ENCODE measurements at places on chromosomes 4 and X.
A peak's percentile ranks its signal among the peaks of the same experiment; 100 is the strongest.

DNA sequence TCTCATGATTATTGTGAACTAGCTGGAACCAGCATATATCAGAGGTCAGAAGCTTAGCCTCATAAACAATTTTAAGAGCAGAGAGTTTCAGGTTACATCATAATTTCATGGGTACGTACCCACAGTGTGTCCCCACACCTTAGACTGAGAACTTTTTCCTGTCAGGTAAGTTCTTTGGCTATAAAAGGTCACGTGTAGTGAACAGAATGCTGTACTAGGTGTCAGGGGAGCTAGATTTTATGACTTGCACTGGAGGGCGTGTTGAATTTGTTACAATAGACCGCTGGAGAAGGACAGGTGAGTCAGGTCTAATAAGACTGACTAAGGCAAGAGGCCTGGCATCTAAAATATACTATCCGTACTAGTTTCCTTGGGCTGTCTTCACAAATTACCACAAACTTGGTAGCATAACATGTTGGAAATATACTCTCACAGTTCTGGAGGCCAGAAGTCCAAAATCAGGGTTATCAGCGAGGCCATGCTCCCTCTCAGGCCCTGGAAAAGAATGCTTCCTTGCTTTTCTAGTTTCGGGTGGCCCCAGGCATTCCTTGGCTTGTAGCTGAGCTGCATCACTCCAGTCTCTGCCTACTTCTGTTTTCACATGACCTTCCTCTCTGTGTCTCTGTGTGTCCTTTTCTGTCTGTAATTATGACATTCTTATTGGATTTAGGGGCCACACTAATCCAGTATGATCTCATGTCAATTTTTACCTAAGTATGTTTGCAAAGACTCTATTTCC, 512.0 kb upstream of the NR3C2 start:
- no peak for DNase-seq

GRCh38 chr4:3112201-3112600, 37.7 kb downstream of the HTT start:
- DNase-seq, result no peak

- DNase-seq, result no peak
These were observed 302.3 kb downstream of the DCHS2 start for GRCh38 chr4:154189346-154189745.

DNA sequence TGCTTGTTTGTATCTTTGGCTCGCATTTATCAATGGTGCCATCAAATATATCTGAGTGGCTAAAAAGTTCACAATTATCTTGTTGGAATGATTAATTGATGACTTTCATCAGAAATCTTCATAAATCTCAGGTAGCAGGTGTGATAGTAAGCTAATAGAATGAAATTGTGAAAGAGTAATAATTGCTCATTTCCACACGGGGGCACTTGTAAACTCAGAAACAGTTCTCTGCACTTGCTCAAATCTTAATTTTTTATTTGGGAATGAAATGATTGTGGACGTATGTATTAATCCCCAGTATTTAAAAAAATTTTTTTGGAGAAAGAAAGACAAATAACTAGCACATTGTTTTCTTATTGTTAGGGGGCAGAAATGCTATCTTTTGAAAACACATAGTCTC, 132.8 kb downstream of the DTHD1 start:
- DNase-seq, result no peak

- no peak for DNase-seq
These were observed 37.7 kb downstream of the NOP14 start for GRCh38 chr4:2925496-2925895.

GRCh38 chr4:24488399-24489164, 95.8 kb downstream of the DHX15 start:
- no peak for DNase-seq

GRCh38 chr4:152777488-152777887, 2.0 kb downstream of the TIGD4 start:
- no peak for DNase-seq

- DNase-seq, result no peak
These were observed 155.8 kb upstream of the DGKK start for GRCh38 chrX:50626432-50626831.

GRCh38 chr4:65007841-65008439, 598.7 kb upstream of the TECRL start:
- no peak for DNase-seq

DNA sequence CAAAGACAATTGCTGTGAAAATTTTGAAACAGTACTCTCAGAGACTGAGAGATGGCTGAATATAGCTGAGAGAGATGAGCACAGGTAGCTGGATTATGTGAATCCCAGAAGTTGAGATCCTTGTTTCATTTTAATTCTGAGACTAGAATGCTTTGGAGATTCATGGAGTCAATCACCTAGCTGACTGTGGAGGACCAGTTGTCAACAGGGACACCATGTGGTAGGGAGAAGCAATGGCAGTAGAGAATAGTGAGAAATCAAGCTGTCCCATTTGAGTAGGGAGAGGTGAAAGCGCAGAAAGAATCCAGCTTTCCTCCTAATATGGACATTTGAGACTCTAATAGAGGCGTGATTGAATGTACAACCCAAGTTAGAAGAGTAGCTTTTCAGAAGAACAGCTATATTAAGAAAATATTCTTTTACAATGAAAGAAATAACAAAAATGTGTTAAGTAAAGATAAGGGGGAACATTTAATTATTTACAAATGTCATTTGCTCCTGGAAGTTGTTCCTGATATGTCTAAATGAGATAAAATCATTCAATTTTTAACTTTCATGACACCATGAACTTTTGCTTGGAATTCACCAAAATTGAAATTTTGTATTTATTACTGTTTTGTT, 30.3 kb upstream of the GLRB start:
- no peak for DNase-seq

- no peak for DNase-seq
These were observed 18.3 kb upstream of the MSL3 start for GRCh38 chrX:11739776-11740175.

- DNase-seq, result no peak
These were observed 107.6 kb upstream of the CBR4 start for GRCh38 chr4:169117591-169118081.

DNA sequence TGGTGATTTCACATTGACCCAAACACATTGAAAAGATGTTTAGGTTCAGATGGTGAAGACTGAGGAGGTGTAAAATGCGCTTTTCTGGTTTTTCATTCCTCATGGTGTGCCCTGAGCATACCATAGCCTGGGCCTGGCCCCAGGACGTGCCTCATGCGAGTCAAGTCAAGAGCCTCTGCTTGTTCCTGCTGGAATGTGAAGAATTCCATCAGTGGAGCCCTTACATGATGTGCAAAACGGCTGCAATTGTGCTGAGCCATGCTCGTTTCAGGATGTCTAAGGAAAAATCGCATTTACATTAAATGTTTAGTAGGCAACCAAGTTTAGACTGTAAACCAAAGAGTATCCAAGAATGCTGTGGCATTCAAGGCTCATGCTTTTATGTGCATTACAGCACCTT, 34.9 kb downstream of the GYG2 start:
- no peak for DNase-seq

- no peak for DNase-seq
These were observed 115.5 kb downstream of the NPNT start for GRCh38 chr4:106010761-106011160.

DNA sequence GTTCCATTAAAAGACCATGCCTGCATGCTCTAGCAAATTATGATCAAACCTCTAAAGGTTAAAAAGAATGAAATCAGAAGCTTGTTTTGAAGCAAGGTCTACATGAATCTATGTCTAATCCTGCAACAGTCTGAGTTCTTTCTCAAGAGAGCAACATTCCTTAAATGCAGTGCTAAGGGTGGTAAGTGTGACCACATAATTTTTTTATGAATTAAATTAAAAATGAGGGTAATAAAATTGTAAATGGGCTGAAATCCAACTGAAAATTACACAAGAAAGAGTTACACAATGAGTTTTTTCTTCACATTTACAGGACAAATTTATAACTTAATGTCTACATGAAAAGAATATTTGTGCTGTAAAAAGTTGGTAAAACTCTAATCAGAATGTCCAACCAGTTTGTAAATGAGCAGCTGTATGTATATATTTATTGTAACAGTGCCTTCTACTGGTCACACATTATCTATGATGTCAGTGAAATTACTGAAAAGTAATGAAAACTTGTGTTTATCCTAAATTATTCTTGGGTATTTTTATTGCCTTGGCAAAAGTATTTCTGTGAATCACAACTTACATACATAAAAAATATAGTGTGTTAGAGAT, 336.3 kb upstream of the PITX2 start:
- no peak for DNase-seq

- no peak for DNase-seq
These were observed 60.9 kb downstream of the RTL9 start for GRCh38 chrX:110419512-110419911.

DNA sequence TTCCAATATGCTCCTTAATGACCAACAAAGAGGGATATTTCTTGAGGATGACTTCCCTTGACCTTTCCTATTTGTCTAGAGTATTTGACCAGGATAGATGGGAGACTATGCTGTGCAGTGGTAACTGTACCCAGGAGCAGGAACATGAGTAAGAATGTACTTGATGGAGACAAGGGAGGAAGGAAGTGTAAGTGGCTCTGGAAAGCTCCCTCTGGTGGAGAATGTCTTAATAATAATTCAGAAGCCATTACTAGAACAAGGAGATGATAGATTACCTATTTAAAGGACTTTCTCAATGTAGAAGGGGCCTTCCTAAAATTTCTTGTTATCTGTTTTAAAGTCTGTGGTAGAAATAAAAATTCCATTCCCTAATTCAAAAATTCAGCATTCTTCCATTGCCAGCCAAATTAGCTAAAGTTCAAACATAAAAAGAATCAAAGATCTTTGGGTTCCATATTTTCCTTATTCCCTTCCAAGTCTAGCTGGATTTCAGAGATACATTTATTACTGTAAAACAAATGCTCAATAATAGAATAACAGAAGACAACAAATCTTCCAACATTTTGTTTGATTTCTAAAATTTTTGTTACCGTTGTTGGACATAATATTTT, 83.8 kb downstream of the GRID2 start:
- no peak for DNase-seq

DNA sequence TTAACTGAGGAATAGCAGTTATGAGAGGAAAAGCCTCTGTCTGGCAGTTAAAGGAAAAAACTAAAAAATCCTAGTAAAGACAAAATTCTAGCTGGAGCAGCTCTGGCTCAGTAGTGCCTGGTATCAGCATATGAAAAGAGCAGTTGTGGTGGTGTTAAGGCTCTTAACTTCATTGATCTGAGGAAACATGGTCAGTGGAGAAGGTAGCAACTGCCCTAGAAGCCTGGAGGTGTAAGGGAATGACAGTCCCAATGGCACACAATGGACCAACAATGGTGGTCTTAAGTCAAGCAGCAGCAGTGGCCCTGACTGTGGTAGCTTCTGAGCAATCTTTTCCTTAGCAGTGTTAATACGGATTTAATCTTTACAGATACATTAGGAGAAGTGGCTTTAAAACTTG, 189.6 kb upstream of the POF1B start:
- no peak for DNase-seq

GRCh38 chrX:19954335-19955096, 36.3 kb downstream of the BCLAF3 start:
- no peak for DNase-seq

GRCh38 chr4:14918336-14918735, 83.9 kb upstream of the CPEB2 start:
- DNase-seq, result no peak

- DNase-seq, result no peak
These were observed 103.1 kb downstream of the CHIC2 start for GRCh38 chr4:53961351-53961750.

DNA sequence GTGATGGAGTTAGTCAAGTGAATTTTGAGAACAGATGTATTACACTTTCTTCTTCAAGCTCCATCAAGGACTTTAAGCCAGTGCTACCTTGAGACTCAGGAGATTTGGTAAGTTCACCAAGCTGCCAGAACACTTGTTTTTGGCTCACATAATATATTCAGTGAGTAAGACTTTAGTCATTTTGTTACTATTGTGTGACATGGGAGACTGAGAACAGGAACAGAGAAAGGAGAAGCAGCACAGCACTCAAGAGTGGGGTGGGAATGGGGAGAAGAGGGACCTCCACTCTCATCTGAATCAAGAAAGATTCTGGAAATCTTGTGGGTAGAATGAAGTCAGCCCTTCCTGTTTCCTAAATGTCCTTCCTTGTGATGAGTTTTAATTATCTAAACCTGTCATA, 87.3 kb upstream of the TET2 start:
- no peak for DNase-seq

GRCh38 chrX:120429776-120430540, 39.1 kb downstream of the LAMP2 start:
- no peak for DNase-seq

- no peak for DNase-seq
These were observed 9.2 kb upstream of the EOLA1 start for GRCh38 chrX:149531599-149531998.

- no peak for DNase-seq
These were observed 94.0 kb upstream of the TBL1X start for GRCh38 chrX:9370893-9371292.

- no peak for DNase-seq
These were observed 9.3 kb downstream of the ZNF185 start for GRCh38 chrX:152907084-152907651.

GRCh38 chr4:170170861-170171260, 81.1 kb upstream of the AADAT start:
- no peak for DNase-seq

DNA sequence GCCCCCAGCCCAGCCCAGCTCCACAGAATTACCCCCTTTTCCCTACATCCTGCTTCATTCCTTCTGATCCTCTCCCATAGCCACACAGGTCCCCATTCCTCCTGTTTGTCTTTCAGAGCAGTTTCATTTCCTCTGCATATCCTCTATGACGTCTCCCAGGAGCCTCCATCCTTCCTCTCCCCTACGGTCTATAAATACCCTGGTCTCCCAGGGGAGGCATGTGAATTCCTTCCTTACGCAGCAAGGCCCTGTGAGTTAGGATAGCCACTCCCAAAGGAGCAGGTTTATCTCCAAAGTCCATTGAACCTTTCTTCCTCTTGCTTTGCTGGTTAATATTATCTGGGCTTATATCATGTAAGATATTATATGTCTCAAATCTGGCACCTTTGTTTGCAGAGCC, 8.4 kb upstream of the APLN start:
- peak; percentile 49 for DNase-seq

DNA sequence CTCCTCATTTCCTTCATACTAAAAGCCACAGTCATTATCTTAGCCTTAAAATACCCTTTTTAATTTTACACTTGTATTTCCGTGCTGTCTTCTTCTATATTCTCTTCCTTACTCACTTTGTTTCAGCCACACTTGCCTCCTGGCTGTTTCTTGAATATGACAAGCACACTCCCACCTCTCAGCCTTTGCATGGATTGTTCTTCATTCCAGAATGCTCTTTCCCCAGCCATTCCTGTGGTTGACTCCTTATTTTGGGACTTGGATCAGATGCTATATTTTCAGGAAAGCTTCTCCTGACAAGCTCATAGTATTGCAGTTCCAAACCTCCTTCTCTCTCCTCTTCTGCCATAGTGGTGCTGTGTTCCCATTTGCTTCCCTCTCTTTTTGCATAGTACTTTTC, 291.3 kb downstream of the PDHA2 start:
- no peak for DNase-seq
